ENCODE measurements at places on chromosomes 13 and 19.

DNA sequence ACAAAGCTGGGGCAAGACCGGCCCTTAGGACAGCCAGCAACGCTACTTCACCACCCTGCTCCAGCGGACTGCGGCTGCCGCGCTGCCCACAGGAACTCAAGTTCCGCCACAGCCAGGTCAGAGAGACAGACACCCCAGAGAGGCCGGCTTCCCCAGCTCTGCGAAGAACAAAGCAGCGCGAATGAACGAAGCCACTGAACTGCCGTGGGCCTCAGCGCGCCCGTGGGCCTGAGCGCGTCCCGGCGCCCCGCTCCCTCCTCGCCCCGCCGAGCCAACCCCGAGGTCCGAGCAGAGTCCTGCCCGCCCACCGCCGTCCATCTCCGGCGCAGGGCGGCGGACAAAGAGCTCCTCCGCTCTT is 158.4 kb downstream of the RNF17 start:
- DNase-seq = no peak

GRCh38 chr19:40549007-40549708 is 27.5 kb upstream of the SHKBP1 start:
- peak; percentile 60 for DNase-seq

DNA sequence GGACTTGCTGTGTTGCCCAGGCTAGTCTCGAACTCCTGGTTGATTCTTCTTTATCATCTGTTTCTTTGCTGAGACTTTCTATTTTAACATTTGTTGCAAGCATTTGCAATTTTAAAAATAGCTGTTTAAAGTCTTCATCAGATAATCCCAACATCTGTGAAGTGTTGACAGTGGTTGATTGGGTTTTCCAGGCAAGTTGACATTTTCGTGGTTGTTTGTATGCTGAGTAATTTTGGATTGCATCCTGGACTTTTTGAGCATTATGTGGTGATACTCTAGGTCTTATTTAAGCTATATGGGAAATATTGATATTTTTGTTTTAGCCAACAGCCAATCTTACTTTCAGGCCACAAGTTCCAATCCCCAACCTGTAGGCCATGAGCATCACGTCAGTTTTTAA is 25.1 kb downstream of the AP1M1 start:
- no peak for DNase-seq

DNA sequence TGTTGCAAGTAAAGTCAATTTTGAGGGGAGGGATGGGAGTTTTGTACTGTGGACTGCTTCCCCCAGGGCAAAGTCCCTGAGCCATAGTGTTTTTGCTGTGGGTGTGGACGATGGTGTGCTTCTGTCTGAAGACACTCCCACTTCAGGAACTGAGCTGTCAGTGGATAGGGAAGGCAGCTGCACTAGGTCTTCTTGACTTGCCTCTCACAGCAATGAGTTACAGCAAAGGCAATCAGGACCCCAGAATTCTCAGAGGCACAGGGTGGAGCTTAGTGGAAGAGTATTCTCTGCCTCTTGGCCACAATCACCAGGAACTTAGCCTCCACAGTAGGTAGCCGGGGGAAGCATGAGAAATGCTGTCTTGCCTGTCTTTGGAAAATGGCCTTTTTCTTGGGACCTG is 1416.6 kb upstream of the MIR17HG start:
- no peak for DNase-seq
